ENCODE measurements at places on chromosomes 1 and 21.

- DNase-seq, result no peak
Measured at GRCh38 chr1:27559466-27560030, 44.4 kb downstream of the AHDC1 start.

DNA sequence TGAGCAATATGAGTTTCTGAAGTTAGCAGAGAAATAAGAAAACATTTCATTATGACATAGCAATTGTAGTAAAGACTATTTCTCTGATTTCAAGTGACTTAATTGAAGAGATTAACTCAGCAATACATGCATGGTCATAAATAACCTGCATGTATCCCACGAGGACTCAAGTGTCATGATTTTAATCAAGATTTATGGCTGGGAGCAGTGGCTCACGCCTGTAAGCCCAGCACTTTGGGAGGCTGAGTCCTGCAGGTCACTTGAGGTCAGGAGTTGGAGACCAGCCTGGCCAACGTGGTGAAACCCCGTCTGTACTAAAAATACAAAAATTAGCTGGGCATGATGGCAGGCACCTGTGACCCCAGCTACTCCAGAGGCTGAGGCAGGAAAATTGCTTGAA lies 311.9 kb upstream of the PLD5 start:
- no peak for DNase-seq

GRCh38 chr1:53415432-53415831 lies 43.8 kb upstream of the DMRTB1 start:
- no peak for DNase-seq

GRCh38 chr1:176773038-176773437 lies 310.1 kb downstream of the PAPPA2 start:
- DNase-seq, result no peak

GRCh38 chr21:28704746-28705145 lies 287.9 kb downstream of the LTN1 start:
- no peak for DNase-seq

- DNase-seq, result no peak
Measured at GRCh38 chr1:71276466-71276865, 195.6 kb upstream of the ZRANB2 start.

Data from foreskin melanocyte (primary cell).